Cortex of kidney (tissue), 1 donor: ENCODE measurements at places on chromosomes 12 and 14.
A peak's percentile ranks its signal among the peaks of the same experiment; 100 is the strongest.

DNA sequence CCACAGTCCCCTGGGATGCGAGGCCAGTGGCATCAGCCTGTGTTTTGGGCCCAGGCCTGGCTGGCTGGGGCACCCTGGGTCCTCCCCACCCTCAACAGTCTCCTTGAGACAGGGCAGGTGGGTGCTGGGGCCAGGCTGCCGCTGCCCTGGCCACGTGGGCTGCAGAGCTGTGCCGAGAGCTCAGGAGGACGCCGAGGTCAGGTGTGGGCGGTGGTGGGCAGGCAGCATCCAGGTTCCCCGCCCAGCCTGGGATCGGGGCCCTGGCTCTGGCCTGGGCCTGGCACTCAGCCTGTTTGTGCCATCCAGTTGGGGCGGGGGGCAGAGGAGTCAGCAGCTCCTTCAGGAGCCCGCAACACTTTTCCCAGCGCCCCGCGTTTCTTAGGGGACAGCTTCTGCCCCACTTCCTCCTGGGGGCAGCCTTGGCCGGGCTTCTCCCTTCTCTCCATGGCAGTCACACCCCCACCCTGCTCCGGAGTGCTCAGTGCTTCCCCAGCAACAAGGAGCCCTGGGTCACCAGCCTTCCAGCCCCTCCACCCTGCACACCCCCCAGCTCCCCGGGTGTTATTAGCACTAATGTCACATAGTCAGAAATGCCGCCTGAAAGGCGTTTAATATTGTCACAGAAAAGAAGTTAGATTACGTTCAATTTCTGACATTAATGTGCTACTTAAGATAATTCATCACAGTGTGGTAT, 30.8 kb downstream of the KIF26A start:
- DNase-seq, result no peak

DNA sequence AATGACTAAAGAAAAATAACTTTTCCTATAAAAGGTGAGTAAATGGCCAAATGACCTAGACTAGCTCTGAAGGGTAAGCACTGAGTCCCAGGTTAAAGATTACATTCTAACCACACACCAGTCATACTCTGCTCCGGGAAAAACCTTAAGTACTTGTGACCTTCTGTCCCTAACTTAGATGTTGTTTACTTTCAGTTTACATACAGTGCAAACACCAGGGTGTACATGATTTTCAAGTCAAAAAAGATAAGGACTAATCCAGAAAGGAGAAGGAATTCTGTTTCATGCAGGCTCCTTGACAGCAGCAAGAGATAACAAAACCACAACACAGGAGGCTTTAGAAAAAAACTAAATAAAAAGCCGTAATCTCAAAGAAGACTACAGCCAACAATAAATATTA, 174.2 kb downstream of the PPM1H start:
- no peak for DNase-seq

DNA sequence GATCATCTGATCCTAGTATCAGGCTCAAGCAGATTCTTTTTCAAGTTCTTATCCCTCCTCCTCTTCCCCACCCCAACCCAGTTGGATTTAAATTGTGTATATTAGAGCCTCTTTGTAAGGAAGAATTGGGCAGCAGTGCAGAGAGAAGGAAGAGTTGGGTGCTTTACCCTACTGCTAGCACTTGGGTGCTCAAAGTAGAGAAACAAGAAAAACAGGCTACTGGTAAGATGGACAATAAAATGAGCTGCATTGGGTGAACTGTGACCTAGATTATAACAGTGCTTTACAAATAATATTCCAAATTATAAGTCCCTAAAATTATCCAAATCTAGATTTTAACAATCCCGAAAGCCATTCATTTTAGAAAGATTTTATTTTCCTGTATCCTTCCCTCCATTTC, 363.4 kb upstream of the GARIN6 start:
- no peak for DNase-seq

DNA sequence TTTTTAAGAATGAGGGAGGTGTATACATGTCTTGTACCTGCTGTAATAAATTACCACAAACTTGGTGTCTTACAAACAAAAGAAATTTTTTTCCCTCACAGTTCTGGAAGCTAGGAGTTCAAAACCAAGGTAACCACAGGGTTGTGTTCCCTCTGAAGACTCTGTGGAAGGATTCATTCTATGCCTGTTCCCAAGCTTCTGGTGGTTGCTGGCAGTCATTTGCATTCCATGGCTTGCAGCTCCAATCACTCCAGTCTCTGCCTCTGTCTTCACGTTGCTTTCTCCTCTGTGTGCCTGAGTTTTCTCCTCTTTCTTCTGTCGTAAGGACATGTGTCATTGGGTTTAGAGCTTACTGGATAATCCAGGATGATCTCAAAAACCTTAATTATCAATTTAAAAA, 15.4 kb upstream of the ZNF641 start:
- no peak for DNase-seq

DNA sequence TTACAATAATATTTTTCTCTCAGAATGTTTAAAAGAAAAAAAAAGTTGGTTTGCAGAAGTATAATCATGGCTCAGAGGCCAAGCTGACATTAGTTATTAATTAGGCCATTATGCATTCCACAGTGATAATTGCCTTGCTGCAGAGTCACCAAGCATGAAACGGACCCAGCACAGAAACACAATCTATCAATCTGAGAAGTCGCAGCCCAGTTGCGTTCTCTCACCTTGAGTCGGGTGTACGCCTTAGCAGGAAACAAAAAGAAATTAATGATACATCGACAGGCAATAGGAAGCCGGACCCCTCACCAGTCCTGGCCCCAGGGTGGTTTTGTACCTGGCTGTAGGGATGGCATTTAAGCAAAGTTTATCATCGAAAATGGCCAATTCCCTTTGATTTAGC, 129.7 kb downstream of the PHETA1 start:
- DNase-seq, result no peak

- DNase-seq, result no peak
Observed at GRCh38 chr12:26130728-26131127, 5.9 kb upstream of the BHLHE41 start.

GRCh38 chr12:118187751-118188435, 52.0 kb downstream of the PEBP1 start:
- no peak for DNase-seq

- DNase-seq, result no peak
Observed at GRCh38 chr14:57933349-57933748, 67.5 kb upstream of the SLC35F4 start.

DNA sequence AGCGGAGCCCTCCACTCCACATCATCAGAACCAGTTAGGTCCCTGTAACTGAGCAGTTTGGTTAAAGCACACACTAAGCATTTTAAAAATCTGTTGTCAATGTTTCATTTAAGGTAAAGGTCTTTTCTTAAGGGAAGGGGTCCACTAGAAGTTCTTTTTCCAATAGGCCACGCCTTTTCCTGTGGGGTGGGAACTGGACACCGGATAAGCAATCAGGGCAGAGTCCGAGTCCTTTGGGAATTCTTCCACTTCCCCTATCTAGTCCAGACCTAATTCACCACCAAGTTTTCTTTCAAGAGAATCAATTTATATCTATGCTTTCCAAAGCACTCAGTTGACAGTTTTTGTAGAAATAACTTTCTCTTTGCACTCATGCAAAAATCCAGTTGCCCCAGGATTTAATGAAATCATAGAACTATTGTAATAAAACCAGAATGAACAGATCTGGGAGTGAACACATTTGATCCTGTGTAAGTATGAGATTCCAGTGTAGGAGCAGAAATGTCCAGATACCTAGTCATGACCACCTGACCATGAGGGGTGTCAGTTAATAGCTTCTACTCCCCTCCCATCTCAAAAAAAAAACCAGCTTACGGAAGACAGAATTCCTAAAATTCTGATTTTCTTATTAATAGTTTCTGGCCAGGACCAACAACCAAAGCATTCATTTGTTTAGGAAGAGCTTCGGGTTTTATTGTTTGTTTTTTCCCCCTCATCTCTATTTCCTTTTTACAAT, 11.7 kb downstream of the VPS37B start:
- no peak for DNase-seq

GRCh38 chr12:82883394-82884355, 197.0 kb downstream of the TMTC2 start:
- no peak for DNase-seq

DNA sequence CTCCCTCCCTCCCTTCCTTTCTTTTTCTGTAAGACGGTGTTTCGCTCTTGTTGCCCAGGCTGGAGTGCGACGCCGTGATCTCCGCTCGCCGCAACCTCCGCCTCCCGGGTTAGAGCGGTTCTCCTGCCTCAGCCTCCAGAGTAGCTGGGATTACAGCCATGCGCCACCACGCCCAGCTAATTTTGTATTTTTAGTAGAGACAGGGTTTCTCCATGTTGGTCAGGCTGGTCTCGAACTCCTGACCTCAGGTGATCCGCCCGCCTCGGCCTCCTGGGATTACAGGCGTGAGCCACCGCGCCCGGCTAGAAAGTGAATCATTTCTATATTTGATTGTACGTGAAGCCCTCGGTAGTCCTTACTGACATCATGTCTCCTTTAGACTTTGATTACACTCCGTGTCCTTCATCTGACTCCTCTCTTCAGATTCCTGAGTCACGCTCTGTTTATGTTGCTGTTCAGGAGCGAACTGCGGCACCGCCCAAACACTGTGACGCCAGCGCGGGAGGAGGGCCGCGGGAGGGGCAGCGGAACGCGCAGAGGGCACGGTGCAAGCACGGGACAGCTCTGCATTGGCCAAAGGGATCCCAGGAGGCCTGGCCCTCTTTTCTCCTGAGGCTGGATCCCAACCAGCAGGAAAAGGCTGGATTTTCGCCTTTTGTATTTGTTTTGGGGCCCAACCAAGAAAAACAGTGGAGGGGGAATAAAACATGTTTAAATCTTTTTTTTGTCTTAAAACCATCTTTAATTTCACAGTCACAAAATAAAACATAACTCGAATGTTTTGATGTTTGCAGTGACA, 538 bp upstream of the GABARAPL1 start:
- peak; percentile 40 for DNase-seq
